ENCODE measurements at places on chromosomes 16 and 17.

- no peak for DNase-seq
Measured at GRCh38 chr16:49472598-49472997, 99.0 kb downstream of the C16orf78 start.

DNA sequence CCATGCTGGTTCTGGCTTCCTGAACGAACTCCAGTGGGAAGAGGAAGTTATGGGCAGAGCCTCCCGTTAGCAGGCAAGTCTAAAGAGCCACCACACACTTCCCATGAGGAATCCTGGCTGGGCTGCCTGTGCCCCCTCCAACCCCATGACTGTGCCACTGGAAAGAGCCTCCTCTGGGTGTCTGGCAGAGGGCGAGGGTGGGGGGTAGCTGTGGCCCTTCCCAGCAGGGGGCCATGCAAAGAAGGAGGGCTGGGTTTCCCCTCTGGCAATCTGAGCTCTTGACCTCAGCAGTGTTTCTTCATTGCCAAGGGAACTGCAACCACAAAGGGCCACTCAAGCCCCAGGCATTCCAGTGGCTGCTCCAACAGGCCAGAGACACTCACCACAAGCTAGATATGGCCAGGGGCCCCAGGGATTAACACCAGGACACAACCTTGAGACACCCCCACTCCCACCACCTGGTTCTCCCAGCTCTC, 1.7 kb upstream of the RRAD start:
- DNase-seq = peak; percentile 43

- no peak for DNase-seq
Measured at GRCh38 chr17:80921159-80921558, 70.5 kb upstream of the CHMP6 start.

DNA sequence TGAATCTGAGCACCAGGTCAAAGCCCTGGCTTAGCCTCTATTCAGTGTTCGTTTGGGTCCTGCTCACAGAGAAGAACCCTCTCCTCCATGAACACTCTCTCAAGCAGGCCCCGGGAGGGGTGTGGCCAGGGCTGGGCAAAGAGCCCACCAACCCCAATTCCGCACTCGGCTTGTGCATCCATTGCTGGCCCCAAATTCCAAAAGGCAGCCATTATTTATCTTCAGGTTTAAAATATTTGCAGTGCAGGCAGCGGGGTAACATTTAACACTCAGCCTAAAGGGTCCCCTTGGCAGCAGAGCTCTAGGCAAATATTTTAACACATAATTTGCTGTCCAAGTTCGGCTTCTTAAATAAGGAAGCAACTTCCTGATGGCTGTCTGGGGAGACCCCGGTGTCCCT, 115.7 kb downstream of the ZNF423 start:
- no peak for DNase-seq

DNA sequence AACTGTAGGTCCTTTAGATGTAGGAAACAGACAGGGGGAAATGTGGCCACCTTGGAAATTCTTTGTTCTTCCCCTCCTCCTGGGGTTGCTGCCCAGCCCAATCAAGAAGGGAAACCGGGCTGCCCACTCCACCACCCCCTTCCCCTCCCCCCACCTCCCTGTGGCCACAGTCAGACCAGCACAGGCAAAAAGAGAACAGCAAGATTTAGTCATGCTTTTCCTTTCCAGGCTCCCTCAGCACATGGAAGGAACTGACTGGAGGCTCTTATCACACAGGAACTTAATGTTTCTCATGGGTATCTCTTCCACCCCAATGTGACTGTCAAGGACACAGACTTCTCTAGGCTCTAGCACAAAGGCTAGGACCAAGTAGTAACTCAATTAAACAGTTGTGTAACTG, 3.0 kb upstream of the CCL1 start:
- no peak for DNase-seq

DNA sequence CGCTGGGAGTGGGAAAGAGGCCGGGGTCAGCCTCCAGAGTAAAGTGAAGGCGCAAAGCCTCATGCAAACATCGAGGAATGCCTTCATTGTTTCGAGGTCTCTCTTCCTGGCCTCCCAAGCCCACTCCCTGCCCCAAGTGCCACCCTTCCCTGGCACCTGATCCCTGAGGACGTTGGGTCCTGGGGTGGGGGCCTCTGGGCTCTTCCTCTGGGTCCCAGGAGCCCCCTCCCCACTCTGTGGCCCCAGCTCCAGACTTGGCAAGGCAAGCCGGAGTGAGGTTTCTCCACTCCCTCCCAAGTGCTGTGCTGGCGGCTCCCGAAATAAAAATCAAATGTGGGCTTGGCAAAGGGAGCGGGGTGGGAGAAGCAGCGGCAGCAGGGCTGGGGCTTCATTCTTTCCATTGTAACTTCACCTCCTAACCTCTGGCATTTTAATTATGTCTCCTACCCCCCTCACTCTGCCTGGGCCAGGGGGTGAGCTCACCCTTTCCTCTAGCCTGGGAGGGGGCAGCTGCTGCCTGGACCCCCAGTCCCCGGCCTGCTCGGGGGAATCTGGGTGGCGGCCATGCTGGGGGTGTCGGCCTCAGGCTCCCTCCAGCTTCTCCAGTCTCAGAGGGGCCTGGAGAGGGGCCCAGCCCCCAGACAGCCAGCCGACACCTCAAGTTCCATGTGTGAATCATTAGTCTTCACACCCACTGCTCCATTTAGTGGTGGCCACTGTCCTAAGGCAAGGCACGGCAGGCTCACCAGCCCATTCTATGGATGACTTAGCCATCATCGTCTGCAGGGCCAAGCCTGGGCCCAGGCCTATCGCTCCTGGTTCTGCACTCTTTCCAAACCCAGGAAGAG, 14.6 kb upstream of the TMEM92 start:
- DNase-seq = no peak

- no peak for DNase-seq
Measured at GRCh38 chr16:79298476-79298875, 302.1 kb downstream of the MAF start.

- no peak for DNase-seq
Measured at GRCh38 chr17:6209829-6210228, 139.7 kb downstream of the WSCD1 start.

DNA sequence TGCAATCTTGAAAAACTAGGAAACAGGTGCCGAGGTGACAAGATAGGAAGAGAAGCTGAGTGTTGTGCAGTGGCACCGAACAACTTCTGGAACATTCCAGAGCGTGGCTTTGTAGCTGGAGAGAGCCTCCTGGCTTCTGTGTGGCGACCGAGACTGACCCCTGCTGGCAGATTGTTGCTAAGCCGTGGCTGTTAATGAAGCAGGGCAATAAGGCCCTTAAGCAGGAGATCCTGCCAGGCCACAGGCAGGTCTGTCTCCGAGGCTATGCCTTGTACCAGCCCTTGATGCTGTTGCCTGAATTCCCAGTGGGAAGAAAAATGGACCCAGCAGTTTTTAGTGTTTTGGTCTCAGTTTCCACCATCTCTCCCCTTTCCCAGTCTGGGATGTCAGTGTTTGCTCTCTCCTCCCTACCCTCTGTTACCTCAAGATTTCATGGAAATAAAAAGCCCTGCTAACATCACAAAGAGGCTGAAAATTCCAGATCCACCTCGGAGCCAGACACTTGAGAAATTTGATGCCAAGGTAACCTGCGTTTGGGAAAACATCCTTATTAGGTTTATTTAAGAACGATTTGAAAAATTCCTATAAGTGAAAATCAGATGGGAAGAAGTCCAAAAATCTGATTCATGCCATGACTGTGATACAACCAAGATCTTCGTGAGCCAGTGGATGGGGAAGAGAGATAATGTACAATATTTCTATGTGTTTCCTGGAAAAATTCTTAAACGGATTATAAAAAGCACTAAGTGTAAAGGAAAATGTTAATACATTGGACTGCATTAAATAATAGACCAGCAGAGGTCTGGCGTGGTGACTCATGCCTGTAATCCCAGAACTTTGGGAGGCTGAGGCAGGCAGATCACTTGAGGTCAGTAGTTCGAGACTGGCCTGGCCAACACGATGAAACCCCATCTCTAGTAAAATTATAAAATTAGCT, 265.1 kb downstream of the PRKCA start:
- DNase-seq = peak; percentile 59

DNA sequence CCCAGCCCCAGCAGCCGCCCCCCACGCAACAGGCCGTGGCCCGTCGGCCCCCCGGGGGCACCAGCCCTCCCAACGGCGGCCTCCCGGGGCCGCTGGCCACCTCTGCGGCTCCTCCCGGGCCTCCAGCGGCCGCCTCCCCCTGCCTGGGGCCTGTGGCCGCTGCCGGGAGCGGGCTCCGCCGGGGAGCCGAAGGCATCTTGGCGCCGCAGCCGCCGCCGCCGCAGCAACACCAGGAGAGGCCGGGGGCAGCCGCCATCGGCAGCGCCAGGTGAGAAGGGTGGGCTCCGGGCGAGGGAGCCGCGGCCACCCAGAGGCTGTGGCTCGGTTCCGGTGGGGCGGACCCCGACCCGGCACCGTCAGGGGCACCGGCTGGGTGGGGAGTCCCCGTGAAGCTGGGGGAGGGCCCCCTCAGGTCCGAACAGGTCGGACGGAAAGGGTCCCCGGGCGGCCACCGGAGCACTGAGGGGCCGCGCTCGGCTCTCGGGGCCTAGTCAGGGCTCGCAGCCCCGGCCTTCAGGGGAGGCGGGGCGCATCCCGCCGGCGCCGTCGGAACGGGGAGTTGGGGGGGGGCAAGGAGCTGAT, 583 bp downstream of the ATXN2L start:
- no peak for DNase-seq

GRCh38 chr17:55160501-55160900, 104.3 kb upstream of the HLF start:
- no peak for DNase-seq

GRCh38 chr16:56282451-56282850, 91.2 kb downstream of the GNAO1 start:
- DNase-seq = no peak

GRCh38 chr17:42153919-42154742, 658 bp downstream of the RAB5C start:
- DNase-seq = peak; percentile 13

GRCh38 chr17:40922239-40922638, 15.2 kb downstream of the KRT23 start:
- peak; percentile 59 for DNase-seq

GRCh38 chr17:71361656-71362450, 759.0 kb upstream of the SOX9 start:
- no peak for DNase-seq

GRCh38 chr17:8186446-8186786, 3.6 kb downstream of the BORCS6 start:
- no peak for DNase-seq

- no peak for DNase-seq
Measured at GRCh38 chr16:66309215-66309807, 57.2 kb upstream of the CDH5 start.

GRCh38 chr16:78786635-78787034, 687.2 kb downstream of the WWOX start:
- DNase-seq = no peak

- no peak for DNase-seq
Measured at GRCh38 chr16:29649588-29650494, 13.2 kb upstream of the SPN start.

DNA sequence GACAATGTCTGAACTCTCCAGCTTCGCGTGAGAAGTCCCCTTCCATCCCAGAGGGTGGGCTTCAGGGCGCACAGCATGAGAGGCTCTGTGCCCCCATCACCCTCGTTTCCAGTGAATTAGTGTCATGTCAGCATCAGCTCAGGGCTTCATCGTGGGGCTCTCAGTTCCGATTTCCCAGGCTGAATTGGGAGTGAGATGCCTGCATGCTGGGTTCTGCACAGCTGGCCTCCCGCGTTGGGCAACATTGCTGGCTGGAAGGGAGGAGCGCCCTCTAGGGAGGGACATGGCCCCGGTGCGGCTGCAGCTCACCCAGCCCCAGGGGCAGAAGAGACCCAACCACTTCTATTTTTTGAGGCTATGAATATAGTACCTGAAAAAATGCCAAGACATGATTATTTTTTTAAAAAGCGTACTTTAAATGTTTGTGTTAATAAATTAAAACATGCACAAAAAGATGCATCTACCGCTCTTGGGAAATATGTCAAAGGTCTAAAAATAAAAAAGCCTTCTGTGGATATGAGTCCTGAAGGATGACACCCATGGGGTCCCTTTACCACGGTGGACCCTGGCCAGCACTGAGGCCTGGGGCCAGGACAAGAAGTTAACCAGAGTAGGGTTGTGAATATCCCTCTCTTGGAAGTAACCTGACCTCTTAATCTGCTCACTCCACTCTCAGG, 10.5 kb upstream of the ITGAD start:
- DNase-seq = peak; percentile 16

DNA sequence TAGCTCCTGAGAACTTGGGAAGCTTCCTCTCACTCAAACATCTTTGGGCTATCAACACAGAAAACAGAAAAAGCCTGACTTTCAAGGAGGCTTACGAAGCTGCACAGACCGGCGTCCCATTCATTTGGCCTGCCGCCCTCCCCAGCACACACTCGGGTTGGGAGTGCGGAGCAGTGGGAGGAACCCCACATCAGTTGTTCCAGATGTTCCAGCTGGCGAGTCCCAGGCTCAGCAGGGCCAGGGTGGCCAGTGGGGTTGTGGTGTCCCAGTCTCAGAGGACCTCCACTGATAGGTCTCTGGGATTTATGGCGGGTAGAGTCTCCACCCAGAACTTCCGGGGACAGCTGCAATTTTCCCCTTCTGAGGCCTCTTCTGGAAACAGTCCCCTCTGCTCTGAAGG, 43.1 kb upstream of the DLX4 start:
- no peak for DNase-seq

All from LoVo (cell line).